ENCODE measurements at places on chromosomes 4 and X.

GRCh38 chr4:78370631-78371372, 180.8 kb upstream of the ANXA3 start:
- DNase-seq: no peak

DNA sequence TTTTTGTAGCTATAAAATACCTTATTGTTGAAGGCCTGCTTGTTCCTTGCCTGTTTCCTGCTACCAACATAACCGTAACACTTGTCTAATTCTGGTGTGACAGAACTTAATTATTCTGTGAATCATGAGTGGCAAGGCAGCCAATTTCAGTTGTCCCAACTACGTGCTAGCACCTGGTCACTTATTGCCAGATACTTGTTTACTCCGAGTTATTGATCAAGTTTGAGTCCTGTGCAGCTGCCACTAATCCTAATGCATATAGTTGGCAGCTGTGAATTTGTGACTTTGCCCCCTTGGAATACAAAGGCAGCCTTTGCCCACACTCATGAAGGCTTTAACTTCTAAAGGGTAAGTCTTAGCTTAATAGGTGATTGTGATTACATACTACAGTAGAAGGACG, 7.8 kb upstream of the RNF128 start:
- DNase-seq: no peak

GRCh38 chrX:136659174-136659573, 11.2 kb downstream of the CD40LG start:
- DNase-seq: no peak

DNA sequence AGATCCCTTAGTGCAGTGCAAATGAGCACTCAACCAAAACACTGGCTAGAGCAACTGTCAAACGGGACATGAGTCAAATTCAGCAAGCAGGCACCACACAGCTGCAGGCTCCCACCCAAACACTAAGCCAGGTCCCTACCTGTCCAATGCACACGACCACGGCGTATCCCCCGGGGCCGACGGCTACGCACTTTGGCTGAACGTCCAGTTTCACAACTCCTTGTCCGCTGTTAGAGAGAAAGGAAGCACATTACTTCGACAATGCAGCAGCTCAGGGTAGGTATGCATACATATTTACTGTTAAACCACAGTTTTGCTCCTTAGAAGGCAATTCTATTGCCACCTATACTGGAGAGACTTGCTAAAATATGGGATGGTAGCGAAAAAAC, 35.4 kb downstream of the WDR1 start:
- DNase-seq: no peak

GRCh38 chrX:15663439-15663838, 1.2 kb downstream of the CLTRN start:
- no peak for DNase-seq

DNA sequence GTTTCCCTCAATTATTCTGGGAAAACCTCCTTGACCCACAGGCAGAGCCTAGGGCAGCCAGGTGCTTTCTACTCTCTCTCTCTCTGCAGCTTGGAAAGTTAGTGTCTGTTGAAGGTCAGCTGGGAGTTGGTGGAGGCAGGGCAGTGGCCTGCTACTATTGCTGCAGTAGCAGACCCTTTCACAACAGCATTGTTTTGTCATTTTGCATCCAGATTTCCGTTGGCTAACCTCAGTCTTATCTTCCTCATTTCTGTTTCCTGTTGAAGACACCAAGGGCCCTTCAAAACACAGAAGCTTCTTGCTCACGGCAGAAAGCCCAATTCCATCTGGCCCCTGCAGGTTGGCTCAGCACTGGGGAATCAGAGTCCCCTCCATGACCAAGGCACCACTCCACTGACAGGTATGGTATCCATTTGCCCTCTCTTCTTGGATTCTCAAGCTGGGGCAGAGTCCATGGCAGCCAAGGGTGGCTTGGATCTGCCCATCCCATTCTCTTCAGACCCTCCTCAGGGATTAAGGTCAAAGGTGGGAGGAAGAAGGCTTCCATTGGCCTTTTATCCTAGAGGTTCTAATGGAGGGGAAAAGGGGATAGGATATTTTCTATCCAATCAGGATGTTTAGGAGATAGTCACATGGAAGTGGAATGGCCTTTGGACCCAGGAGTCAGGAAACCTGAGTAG, 24.6 kb downstream of the VSIG4 start:
- DNase-seq: no peak

DNA sequence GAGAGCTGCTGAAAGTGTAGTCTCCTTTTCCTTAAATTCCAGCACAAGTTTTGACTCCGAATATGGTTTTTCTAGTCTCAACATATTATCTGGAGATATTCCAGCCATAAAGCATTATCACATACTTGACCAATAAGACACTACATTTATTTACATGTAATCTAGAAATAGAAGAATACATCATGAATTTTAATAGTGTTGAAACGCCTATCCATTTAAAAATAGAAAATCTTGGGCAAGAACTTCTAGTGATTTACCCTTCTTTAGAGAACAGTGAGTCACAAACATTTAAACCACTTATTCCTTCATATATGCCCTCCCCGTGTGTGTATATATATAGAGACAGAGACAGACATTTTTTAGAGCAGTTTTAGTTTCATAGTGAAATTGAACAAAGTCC, 161.5 kb downstream of the SOWAHB start:
- no peak for DNase-seq
